ENCODE measurements at places on chromosomes 1 and 21.

GRCh38 chr1:62024690-62025089, 170.0 kb upstream of the L1TD1 start:
- no peak for DNase-seq

DNA sequence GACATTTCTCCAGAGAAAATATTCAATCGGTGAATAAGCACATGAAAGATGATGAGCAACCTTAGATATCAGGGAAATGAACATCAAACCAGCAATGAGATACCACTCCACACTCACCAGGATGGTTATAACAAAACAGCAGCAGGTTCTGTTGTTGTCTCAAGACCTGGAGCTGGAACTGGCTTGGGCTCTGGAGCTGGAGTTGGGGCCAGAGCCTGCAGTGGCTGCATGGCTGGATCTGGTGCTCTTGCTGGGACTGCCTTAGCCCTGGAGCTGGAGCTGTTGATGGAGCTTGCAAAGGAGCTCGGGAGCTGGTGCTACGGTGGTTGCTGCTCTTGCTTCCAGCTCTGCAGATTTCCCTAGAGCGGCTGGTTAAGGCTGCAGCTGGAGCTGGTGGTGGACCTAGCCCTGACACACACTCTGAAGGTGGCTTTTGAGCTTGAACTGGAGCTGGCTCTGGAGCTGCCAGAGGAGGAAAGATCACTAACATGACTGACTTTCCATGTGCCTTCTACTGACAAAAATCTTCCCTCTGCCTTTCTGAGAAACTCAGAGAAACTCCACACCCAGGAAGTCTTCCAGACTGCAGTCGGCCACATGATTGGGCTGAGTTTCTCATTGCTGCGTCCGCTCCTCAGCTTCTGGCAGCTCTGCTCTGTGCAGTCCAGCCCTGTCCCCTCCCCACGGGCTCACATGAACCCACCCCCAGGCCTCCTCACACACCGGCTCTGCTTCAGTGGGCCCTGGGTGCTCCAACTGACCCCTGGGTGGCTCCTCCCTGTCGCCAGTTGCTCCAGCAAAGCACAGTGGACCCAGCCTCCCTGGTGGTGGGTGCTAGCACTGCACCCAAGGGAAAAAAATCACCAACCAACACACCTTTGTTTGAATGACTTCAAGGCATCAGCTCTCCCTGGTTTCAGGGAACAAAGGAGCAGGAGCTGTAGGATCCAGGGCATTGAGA, 139.1 kb upstream of the FMN2 start:
- no peak for DNase-seq

DNA sequence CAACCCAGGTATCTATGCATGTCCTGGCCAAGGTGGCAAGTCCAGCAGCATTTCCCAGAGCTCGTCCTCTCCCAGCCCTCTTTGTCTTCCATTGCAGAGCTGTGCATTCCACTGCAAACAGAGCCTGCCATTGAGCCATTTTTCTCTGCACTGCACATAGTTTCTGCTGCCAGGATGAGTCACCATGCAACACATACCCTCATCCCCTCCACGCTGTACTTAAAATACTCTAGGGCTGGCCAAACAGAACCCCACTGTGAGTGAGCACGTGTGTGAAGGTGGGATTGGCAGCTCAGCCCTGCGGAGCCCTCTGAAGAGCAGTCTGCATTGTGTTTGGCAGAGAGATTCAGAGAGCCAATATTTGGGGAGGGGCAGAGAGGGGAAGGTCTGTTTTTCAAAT, 3.9 kb upstream of the ATP1B1 start:
- no peak for DNase-seq

- no peak for DNase-seq
Measured at GRCh38 chr1:247456021-247456420, 1.9 kb downstream of the OR2B11 start.

DNA sequence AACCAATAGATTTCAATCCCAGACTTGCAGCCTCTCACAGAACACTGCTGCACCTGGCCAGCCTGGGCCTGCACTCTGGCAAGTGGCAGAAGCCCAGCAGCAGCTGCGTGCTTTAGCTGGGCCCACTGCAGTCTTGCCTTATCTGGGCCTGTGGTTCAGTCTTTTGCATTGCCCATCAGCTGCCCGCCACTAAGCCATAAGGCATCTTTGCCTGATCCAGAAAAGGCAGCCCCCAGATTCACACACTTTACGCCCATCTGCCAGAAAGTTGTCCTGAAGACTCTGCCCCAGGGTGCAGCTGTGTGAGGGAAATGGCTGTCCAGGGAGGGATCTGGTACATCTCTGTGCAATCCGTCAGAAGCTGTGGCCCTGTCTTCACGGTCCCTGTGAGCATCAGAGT, 217.0 kb downstream of the DNAH14 start:
- DNase-seq, result no peak

GRCh38 chr1:23772854-23773242, 5.4 kb upstream of the PITHD1 start:
- no peak for DNase-seq

DNA sequence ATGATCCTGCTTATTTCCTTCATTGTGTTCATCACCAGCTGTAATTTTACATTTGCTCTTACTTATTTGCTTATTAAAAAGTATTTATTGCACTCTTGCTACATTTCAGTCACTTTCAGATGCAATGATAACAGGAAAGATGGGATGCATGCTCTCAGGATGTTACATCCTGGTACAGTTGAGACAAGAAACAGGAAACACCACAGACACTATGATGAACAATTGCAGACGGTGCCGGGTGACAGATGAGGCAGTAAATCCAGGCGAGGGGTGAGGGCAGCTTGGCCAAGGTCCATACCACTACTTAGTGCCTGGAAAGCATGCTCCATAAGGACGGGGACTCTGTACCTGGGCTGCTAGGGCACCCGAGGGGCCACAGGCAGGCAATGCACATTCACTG, 156.6 kb upstream of the RAB4A start:
- DNase-seq, result no peak

GRCh38 chr1:206482611-206483010, 12.3 kb downstream of the IKBKE start:
- no peak for DNase-seq

- no peak for DNase-seq
Measured at GRCh38 chr1:89905395-89906058, 84.7 kb downstream of the LRRC8D start.

DNA sequence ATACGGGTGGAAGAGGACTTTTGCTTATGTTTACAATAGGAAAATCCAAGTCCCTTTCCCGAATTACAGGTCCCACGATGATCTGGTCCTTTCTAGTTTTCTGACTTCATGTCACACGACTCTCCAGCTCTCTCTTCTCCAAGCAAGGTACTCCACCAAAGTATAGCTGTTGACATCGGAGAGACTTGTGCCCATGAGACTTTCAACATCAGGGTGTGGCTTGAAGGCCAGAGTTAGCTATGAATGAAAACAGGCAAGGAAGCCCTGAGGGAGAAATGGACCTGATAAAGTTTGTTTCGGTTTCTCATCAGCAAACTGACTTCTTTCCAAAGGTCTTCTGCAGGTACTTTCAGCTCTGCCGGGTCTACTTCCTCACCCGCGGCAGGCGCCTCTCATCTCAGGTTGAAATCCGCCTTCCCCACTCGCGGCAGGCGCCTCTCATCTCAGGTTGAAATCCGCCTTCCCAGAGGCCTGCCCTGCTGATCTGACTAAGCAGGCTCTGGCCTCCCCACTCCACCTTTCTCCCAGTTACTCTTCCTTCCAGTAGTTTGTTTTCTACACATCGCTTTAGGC, 2.1 kb upstream of the PER3 start:
- DNase-seq, result no peak

DNA sequence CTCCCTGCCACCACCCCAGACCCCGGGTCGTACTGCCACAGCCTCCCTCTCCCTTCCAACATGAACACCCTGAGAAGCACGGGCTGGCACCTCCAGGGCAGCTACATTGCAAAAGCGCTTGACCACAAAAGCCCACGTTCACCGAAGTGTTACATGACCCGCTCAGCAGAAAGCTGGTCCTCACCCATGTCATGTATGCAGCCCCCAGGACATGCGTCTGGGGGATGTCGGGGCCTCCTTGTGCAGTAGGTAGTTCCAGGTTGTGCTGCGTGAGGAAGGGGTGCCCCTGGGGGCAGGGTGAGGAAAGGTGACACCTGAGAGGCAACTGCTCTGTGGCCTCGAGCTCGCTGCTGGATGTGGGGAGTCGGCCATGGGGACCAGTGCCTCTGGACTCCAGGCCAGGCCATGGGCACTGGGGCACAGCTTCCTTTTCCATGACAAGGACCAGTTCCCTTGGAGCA, 102.0 kb upstream of the C1orf174 start:
- no peak for DNase-seq

- no peak for DNase-seq
Measured at GRCh38 chr1:46081206-46081605, 51.2 kb downstream of the PIK3R3 start.

- DNase-seq, result no peak
Measured at GRCh38 chr1:186930238-186930637, 101.5 kb downstream of the PLA2G4A start.

- no peak for DNase-seq
Measured at GRCh38 chr1:37755290-37755689, 9.6 kb downstream of the EPHA10 start.

DNA sequence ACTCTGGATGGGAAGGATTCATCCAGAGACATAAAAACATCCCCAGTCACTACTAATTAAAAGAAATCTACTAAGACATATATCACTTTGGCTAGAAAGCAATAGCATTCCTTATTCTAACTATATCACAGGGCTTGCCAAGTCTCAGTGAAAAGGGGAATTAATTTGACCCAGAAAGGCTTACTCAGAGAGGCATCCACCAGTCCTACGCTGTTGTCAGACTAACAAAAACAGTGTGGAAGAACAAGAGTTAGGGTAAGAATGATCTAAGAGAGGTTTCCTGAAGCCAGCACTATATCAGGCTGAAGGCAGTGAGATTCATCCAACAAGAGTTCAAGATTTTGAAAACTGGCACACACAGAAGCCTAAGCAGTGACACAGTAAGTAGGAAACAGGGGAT, 126.1 kb downstream of the GDAP2 start:
- no peak for DNase-seq

- no peak for DNase-seq
Measured at GRCh38 chr21:39050841-39051587, 132.2 kb downstream of the PSMG1 start.

- DNase-seq, result no peak
Measured at GRCh38 chr1:8818325-8818775, 910 bp upstream of the RERE start.

GRCh38 chr1:204249736-204250427, 36.1 kb upstream of the GOLT1A start:
- DNase-seq, result no peak

GRCh38 chr1:84403347-84403746, 5.1 kb downstream of the DNASE2B start:
- no peak for DNase-seq

DNA sequence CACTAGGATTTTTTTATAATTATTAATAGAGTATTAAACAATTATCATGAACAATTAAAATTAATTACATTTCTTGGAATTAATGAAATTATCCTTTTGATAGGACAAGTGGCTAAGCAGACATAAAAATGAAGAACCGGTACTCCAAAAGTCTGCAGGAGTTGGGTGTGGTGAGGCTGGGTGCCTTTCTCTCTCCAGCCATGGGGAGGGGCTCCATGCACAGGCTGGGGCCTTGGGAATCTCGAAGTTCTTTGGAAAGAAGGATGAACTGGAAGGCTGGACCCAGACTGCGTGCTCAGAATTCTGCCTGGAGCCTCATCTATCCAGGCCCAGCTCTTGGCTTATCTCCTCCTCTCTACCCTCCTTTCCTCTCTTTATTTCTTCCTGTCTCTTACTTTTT, 94.1 kb downstream of the ACTL8 start:
- DNase-seq, result no peak

DNA sequence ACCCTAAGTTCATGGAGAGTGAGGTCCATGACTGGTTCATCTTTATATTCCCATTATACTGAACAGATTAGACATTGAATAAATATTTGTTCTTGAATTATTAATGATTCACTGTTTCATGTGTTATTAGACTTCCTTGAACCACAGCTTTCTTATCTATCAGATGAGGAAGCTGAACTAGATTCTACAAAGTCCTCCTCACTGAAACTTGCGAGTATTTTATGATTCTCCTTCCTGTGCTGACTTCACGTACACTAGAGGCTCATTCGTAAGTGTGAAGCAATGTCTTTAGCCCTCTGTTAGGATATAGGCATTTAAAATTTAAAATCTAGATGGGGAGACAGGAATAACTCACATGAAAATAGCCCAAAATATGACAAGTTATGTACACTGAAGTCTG, 95.6 kb upstream of the IRF2BP2 start:
- DNase-seq, result no peak

GRCh38 chr1:23600283-23600682, 41.0 kb upstream of the ID3 start:
- DNase-seq, result no peak

- no peak for DNase-seq
Measured at GRCh38 chr1:32508761-32509160, 30.5 kb upstream of the ZBTB8A start.

DNA sequence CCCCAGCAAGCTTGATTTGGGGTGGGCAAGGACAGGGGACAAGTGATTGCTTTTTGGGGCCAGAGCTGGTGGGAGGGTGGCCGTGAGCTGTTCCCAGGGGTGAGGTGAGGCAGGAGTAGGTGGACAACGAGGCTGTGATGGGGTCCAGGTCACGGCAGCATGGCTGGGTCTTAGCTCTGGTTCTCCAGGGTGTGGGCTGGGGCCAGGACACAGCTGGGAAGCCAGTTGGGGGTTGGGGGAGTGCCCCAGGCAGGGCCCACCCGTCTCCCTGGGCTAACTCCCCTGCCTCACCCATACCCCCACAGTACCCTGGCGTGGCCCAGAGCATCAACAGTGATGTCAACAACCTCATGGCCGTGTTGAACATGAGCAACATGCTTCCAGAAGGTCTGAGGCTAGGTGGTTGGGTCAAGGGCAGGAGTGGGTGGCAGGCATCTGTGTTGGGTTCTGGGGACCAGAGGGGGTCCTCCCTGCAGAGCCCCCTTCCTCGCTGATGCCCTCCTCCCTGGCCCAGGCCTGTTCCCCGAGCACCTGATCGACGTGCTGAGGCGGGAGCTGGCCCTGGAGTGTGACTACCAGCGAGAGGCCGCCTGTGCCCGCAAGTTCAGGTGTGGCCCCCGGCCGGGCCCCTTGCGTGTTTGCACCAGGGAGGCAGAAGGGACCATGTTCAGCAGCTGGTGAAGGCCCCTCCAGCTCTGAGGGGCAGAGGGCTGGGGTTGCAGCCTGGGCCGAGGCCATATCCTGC, 43.3 kb downstream of the COQ8A start:
- peak; percentile 85 for DNase-seq
